ENCODE measurements at places on chromosomes 11 and 22. TPM values are rescaled to one million over a fixed set of nuclear protein-coding genes. Genes with fewer than 3 reads are reported as not detected.

GRCh38 chr11:117354550-117354949 lies 26.9 kb downstream of the CEP164 start:
- DNase-seq: no peak

DNA sequence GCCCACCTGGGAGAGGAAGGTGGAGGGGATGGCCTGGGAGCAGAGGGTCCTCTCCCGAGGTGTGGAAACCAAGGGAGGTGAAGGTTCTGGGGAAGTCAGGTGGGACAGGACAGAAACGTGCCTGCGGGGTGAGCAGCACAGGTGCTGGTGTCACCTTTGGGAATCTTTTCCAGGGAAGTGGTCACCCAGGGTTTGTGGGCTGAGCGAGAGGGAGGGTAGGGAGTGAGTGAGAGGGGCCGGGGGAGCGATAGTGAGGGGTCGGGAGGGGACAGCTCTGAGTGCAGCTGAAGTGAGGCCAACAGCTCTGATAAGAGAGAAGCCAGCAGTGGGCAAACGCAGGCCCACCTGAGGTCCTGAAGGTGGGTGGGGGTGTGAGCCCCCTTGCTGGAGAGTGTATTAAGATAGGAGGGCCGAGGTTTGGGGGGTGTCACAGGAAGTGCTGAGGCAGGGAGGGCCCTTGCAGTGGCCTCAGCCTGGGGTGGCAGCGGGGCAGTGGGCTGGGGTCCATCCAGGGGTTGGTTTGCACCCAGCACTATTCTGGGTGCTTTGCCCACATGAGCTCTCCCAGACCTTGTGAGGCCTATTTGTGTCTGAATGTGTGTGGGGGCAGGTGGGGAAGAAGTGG lies 1.6 kb upstream of the SHANK3 start:
- no peak for DNase-seq

DNA sequence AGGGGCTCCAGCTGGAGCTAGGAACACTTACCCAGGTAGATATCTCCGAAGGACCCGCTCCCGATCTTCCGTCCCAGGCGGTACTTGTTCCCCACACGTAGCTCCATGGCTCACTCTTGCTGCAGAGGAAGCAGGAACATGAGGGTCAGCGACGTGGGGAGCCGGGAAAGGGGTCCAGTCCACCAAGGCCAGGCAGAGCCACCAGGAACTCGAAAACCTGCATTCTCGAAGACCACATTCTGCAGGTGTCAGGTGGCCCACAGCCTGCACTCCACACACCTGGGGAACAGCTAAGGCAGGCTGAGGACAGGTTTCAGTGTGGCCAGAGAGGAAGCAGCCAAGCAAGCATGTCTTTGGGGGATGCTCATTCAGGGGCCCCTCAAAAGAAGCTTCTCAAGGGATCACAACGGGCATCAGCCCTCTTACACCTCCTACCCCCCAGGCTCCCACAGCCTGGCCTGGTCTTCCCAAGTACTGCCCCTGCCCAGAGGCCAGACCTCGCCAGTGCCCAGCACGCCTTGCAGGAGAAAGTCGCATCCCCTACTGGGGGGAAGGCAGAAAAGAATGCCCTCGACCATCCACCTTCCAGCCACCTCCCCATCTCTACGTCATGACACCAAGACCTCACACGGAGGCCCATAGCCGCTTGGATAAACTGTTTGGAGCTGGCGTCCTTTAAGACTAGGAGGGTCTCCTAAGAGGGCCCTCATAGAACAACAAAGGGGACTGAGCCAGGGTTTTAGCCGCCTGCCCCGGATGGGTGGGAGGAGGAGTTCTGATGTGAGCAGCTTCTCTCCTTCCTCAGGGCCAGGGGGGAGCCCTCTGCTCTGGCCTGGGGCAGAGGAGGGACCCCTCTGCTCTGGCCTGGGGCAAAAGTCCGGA lies 2.9 kb downstream of the CSNK1E start:
- DNase-seq: no peak

Gene ZDHHC8
- total RNA-seq: 118 TPM

Gene NUP160
- 30.2 TPM for total RNA-seq

Gene OR51G2
- total RNA-seq: not detected

DNA sequence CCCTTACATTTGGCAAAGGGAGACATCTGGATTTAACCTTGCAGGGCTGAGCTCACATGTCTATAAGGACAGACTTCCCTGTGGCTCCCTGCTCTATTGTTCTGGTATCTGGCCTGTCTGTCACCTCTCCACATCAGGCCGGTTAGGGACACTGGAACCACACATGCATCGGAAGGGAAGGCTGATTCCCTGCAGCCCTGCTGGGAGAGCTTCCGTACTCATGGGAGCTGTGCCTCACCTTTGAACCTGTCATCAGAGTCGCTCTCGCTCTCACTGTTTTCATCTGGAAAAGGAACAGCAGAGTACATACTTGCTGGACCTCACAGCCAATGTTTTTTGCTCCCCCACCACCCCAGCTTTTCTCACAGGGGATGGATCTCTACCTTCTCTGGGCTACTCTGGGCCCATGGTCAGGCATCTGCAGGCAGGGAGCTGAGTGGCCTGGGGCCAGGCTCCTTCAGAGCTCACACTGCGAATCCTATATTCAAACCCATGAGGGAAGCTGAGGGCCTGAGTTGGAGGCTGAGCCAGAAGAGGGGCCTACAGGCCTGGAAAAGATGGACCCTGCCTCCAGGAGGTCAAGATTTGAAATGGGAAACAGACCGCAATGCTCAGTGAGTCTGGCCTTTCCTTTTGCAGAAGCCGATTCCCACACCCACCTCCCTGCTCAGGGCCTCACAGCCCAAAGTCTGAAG lies 31.3 kb downstream of the RPL27A start:
- no peak for DNase-seq

Gene MMP7
- not detected for total RNA-seq

- DNase-seq: peak; percentile 20
These were observed 53.9 kb upstream of the CEP126 start for GRCh38 chr11:101860696-101861427.

GRCh38 chr11:78845496-78845895 lies 270.8 kb upstream of the NARS2 start:
- DNase-seq: no peak

- no peak for DNase-seq
These were observed 92.3 kb upstream of the SLC25A18 start for GRCh38 chr22:17470880-17471500.

Gene TMPRSS13
- 1.8 TPM for total RNA-seq

Gene FAM111A
- 30.8 TPM for total RNA-seq

GRCh38 chr11:116882386-116882785 lies 45.0 kb upstream of the APOA1 start:
- DNase-seq: no peak

DNA sequence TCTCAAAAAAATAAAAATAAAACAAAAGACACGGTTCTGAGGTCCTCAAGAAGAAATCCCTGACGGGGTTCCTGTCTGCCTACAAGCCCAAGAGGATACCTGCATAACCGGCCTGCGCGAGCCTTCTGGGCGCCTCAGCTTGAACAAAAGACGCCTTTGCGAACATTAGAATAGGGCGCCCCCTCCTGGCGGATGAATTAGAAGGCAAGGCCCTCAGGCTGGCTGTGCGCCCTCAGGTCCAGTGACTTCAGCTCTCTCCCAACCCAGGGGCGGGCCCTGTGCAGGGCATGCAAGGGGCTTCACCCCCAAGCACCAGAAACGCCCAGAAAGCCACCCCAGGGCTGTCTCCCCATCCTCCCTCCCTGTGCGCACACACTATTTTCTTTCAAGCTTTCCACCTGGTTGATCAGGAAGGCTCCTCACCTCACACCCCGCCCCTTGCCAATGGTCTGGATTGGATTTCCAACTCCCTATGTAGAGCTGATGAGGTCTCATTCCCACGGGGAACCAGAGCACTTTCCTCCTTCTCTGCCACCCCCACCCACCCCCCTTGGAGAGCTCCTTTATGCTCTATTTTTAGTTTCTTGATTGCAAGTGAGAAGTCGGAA lies 273.3 kb downstream of the BUD13 start:
- peak; percentile 95 for DNase-seq

Gene MMP13
- not detected for total RNA-seq

- no peak for DNase-seq
These were observed 51.5 kb downstream of the CCDC15 start for GRCh38 chr11:125005491-125005890.

DNA sequence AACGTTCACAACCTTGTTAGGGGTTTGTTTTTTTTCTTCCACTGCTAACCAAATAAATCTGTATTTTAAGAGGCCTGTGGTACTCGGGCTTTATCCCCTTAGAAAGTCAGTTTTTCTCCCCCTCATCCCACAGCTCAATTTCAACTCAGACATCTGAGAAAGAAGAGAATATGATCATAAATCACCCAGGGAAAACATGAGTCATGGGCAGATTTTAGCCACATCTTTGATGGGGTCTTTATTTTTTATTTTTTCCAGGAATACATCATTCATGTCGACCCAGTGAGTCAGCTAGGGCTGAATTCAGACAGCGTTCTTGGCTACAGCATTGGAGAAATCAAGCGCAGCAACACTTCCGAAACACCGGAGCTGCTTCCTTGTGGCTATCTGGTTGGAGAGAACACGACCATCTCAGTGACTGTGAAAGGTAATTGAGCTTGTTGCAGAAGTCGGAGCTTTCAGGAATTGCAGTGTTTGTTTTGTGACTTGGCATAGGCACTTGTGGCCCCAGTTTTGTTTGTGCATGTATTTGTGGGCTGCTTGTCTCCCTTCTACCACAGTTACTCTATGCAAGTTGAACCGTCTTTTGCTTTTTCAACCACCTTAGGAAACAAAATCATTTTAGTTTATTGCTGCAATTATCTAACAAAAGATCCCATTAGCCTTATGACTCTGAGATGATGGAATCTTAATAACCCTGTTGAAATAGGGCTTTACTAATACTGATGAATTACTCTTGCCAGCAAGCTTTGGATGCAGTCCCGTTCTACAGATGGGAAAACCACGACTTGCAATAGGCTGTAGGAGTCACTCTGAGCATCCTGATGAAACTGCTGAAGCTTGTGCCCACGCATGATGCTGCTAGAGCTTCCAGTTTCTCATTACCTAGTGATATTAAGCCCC lies 62.7 kb downstream of the DBX1 start:
- no peak for DNase-seq

Gene LMO1
- not detected for total RNA-seq

DNA sequence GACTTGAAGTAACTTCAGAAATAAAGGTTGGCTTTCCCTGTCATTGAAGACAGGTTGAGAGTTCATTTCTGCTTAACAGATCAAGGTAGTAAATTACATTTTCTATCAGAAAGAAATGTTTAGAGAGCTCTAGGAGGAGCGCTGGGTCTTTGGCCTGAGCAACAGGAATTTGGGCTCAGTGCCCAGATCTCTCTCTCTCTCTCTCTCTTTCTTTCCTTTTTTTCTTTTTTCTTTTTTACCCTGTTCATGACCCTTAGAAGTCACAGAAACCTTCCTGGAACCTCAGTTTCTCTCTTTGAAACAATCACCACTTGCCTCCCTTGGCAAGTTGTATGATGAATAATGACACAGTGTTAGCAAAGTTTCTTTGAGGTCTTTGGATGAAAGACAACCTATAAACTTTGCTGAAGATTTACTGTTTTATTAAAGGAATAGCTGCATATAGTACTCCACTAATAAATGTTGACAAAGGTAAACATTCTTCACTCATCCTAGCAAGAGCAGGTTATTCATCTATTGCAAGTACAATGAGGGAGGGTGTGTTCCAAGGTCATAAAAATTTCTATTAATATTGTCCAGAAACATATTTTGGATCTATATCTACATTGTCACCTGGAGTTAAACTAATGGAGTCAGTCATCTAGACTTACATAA lies 35.5 kb upstream of the RASSF10 start:
- DNase-seq: no peak

- no peak for DNase-seq
These were observed 102.7 kb upstream of the TRPC6 start for GRCh38 chr11:101686514-101686913.

Gene C11orf24
- 9.4 TPM for total RNA-seq

- no peak for DNase-seq
These were observed 20.1 kb downstream of the OOSP3 start for GRCh38 chr11:59898650-59899049.

DNA sequence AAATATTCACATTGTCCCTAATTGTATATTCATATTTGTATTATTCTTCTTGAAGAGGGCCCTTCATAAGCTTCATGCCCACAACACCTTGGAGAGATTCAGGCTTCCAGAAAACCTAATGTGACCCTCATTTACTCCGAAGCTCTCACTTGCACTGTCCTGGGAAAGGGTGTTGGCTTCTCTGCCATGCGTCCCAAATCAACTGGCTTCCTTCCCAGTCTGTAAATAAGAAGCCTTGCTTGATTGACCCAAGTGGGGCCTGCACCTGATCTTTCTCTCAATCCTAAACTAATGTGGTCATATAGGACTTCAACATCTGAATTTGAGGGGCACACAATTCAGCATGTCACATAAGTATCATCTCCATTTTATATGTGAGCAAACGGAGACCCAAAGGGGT lies 40.5 kb upstream of the ZBTB16 start:
- DNase-seq: no peak

Gene GLB1L3
- total RNA-seq: 16.5 TPM

DNA sequence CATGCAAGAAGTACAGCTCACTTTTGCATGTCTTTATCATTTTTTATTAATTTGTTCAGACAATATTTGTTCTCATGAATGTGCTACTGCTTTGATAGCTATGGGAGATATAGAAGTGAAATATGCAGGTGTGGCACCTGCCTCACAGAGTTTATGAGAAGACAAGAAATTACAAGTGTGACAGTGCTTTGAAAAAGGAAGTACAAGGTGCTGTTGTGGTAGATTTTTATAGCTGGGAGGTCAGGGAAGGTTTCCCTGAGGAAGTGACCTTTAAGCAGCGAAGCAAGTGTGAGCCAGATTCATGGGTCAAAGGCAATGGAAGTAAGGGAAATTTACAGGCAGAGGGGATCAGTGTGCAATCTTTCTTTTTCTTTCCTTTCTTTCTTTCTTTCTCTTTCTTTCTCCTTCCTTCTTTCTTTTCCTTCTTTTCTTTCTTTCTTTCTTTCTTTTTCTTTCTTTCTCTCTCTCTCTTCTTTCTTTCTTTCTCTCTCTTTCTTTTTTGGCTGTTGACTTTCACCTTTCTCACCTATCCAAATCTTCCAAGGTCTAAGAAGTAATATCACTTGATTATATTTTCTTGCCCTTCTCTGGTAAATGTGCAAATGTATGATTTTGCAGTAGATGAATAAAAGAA lies 6.4 kb upstream of the BMAL1 start:
- no peak for DNase-seq

Gene DBX1
- total RNA-seq: not detected

DNA sequence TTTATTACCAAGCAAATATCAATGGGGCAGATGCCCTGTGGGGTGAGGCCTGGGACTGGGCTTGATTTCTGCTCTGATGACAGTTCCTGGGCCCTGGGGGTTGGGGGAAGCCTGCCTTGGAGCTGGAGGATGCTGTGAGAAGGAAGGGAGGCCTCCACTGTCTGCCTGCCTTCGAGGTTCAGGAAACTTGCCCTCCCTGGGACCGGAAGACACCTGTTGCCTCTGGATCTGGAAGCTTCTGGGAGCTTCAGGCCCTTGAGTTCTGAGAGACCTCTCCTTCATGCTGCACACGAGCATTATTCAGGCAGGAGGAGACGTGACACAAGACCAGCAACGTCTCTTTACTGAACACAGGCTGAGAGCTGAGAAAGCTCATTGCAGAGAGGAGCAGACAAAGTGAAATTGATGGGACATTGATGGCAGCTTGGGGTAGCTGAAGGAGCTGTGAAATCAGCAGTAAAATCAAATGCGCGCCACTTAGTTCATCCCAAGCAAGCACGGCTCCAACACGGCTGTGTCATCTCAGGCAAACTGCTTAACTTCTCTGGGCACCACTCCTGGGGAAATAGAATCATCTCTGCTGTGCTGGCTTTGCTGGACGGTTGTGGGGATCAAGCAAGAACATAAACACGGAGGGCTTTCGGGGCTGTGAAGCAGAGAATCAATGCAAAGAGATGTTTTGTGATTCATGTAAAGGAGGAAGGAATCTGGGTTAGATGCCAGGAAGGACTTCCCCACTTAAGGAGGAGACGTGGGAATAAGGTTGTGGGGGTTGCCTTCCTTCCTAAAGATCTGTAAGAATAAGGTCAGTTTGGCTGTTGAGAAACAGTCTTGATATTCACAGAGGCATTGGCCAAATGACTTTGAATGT lies 64.5 kb downstream of the TP53I11 start:
- DNase-seq: no peak
